ENCODE measurements at places on chromosomes 4 and X.

DNA sequence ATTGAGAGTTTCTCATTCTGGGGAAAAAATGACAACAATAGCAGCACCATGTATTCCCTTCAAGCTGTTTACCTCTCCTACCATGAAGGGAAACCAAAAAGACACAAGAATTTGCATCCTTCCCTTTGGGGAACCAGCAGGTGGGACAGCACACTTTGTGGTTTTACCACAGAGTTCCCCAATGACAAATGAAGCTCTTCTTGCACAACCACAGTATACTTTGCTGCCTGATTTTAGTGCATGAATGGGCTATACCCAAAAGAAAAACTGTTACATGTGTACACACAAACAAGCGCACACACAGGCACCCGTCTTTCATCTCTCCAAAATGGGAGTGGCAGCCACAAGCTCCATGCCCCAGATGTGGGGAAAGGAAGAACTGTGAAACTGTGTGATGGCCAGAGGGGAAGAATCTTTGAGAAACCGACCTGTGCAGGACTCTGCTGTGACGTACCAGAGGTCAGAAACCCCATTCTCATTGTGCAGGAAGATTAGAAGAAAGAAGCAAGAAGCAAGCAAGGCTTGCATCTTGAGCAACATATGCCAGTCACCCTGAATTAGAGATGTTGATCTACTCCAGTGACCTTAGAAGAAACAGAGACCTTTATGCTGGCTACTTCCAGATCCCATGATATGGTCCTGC is 2.7 kb upstream of the MAML3 start:
- DNase-seq, result no peak

GRCh38 chr4:113684534-113685091 is 76.9 kb downstream of the CAMK2D start:
- DNase-seq, result no peak

- no peak for DNase-seq
These were observed 309.3 kb upstream of the FGF13 start for GRCh38 chrX:139020801-139021200.

DNA sequence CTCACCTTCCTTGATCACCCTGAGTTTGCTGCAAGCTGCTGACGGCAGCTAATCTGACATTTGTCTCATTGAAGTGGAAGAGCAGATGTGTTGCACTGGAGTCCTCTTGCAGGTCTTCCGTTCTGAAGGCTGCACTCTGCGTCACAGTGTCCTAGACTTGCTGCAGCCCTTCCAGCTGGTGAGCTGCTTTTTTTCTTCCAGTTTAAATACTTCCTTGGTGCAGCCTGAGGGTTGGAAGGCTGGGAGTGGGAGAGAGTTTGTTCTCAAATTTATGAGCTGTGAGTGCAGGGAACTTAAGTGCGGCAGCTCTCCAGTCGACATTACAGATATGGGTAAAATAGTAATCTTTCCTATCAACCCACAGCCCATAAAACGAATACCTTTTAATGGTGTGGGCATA is 303.6 kb upstream of the FAT1 start:
- DNase-seq, result no peak

- DNase-seq, result no peak
These were observed 75.3 kb downstream of the METTL14 start for GRCh38 chr4:118760493-118760892.

- DNase-seq, result no peak
These were observed 167.2 kb upstream of the ANK2 start for GRCh38 chr4:112882286-112882685.

DNA sequence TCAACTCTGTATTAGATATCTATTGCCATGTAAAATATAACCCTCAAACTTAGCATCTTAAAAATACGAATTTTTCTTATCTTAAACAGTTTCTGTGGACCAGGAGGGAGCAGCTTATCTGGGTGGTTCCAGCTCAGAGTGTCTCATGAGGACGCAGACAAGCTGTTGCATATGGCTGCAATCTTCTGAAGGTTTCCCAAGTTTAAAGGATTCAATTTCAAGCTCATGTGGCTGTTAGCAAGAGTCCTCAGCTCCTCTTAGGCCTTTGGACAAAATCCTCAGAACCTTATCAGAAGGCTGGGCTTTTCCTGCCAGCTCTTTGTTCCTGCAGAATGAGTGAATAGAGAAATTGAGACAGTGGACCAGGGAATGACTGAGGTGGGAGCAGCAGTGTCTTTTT is 2.8 kb upstream of the CTSO start:
- DNase-seq, result no peak

GRCh38 chr4:86641516-86642090 is 47.5 kb downstream of the PTPN13 start:
- no peak for DNase-seq

DNA sequence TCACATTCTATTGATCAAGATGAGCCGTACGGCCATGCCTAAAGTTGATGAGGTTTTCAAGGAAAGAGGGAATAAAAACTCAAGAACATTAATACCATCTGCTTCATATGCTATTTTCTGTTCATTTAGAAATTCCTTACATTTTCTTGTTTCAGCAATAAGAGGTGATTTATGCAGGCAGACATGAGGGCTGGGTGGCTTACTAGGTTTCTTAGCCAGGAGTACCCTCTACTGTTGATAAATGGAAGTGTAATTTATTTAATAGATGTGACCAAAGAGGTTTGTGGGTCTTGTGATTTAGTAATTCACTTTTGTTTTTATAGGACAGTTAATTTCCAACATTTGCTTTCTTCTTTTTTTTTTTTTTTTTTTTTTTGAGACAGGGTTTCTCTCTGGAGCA is 6.4 kb upstream of the SMIM9 start:
- DNase-seq, result no peak

GRCh38 chr4:184441461-184442313 is 32.7 kb downstream of the IRF2 start:
- DNase-seq, result no peak

DNA sequence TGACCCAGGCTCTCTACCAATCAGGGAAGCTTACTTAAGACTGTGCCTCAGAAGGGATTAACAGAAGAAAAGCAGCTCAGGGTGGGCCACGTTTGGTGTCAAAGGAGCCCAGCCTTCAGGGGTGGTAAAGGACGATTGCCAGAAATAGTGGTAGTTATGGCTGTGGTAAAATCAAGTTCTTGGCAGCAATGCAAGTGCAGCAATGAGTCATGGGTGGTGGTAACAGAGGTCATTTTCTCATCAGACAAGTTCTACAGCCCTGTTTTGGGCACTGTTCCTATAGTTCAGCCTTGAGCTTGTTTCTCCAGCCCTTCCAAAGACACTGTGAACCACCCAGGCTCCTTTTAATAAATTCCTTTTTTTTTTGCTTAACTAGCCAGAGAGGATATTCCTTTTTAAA is 120.3 kb downstream of the EFHC2 start:
- DNase-seq, result no peak

DNA sequence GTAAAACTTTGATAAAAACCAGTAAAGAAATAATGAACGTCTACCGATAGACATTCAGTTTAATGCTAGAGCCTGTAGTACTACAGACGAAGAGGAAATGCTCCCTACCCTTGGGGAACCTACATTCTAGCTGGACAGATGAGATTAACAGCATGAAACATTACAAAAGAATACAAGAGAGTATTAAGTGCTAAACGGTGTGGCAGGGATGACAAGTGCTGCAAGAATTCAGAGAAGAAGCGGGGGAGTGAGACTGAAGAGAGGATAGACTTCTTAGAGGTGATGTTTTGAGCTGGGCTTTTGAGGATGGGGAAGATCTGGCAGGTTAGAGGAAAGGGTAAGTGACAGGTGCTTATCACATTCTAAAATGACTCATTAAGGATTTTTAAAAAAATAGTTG is 52.6 kb upstream of the ESX1 start:
- DNase-seq, result no peak

DNA sequence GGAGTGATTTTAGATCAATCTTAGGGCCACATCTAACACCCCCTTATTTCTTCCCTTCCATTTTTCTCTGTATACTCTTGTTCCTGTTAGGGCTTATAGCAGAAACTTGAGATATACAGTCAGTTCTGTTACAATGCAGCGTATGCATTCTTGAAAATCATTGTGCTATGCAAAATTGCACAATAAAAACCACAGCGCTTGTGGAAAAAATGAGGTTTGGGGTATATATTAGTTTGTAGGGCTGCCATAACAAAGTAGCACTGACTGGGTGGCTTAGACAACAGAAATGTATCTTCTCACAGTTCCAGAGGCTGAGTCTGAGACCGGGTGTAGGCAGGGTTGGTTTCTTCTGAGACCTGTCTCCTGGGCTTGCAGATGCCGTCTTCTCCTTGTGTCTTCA is 59.0 kb downstream of the WWC2 start:
- no peak for DNase-seq

DNA sequence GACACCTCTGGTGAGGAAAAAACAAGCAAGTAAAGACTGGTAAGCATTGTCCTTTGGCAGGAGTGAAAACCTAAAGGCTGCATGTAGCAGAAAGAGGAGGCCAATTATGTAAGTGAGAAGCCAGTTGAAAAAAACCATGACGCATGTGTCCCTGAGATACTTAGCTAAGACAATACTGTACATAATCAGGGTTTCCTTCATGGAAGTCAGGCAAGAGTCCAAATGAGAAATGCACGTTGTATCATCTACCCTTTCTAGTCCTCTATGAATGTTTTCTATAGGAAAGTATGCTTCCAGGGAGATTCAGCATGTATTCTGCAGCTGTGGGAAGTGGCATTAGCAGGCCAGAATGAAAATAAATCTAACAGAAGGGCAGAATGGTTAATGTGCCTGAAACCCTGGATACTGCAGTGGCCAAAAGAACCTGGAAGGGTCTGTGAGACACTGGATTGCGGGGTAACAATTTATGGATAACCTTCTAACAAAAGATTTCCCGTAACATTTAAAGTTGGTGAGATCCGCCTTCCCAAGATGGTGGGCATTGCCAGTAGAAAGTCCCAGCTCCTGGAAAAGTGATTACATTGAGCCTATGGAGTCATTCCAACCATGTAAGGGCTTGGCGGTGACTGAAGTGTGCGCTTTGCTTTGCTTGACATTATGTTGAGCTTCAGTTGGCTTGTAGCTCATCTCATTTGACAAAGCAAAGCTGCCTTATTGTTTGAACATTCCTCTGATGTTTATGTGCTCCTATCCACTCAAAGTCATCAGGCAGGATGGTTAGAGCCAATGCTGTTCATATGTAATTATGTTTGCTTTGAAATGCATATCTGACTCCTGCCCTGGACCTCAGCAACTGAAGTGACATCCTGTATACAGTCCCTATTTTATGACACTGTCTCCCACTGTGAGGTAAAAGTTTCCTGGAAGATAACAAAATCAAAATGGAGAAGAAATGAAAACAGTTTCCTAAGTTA is 200.4 kb downstream of the ARHGAP24 start:
- no peak for DNase-seq

DNA sequence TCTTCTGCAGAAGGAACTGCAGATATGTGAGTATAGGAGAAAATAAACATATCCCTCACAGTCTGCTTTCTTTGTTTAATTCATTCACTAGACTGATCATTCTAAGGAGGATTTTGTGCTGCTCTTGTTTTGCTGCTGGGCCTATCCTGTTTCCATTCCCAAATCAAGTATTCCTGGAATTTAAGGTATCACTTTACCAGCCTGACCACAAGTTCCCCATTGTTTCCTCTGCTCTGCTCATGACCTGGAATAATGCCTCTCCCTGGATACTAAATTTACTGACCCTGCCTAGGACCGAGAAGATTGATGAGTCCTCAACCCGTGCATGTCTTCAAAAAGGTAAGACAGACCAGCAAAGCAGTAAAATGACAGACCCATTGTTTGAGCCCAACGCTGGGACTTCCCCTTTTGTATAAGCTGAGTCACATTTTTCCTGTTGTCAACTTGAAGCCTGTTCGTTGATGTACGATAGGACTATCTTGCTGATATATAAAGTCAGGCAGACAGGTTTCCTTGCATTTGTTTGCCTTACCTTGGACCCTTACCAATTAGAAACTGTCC is 85.5 kb upstream of the TET2 start:
- peak; percentile 53 for DNase-seq

DNA sequence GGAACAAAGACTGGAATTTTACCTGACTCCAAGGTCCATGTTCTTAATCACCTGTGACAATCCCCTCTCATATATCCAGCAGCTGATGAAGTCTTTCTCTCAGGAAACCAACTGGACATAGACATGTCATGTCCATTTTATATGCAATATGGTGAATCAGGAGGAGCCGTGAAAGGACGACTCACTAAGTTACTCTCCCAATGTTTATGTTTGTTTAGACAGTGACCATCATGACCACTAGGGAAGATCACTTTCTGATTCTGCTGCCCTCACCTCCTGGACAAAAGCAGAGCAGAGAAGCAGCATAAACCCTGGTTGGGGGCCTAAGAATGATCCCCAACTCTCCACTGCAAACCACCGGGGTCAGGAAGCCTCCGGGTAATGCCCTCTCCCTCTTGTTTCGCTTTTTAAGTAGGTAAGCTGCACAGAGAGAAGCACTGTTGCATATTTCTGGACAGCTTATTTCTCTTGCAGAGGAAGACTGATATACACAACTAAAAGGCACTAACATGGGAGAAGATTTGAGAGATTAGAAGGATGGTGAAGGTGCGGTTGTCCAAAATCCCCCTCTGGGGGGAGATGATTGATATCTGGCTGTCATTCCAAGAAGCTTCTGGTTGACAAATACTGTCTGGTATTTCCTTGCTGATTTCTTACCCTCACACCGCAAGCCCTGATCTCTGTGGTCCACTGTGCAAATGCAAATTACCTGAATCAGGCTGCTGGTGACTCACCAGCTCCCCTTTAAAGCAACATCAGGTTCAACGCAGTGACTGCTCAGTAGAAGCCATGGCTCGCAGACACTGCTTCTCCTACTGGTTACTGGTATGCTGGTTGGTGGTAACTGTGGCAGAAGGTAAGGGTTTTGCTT is at the start of gene ODAPH:
Gene ODAPH (plus strand): TSS at position 773 of the 871 bp plus-strand sequence. CDS start 17 bp downstream, at position 790.
- no peak for DNase-seq

- DNase-seq, result peak; percentile 88
These were observed 155.7 kb downstream of the SNCA start for GRCh38 chr4:89681219-89681618.

DNA sequence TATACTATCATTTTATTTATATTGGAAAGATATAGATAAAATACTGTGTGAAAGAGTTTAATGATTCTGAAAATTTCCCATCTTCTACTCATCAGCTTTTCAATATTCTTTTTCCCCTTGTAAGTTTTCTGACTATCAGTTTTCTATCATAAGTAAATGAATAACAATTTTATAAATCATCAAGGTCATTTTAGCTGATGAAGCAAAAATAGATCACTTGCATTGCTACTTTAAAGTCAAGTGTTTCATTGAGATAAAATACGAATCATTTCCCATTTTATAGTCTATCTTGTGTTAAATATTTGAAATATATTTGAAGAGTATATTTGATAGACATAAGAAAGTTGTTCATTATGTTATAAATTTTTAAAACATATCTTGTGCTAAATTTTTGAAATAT is 811.0 kb upstream of the GALNTL6 start:
- DNase-seq, result no peak

GRCh38 chr4:189385579-189385978 is 555.1 kb upstream of the FRG1 start:
- no peak for DNase-seq

GRCh38 chrX:3549411-3549911 is 164.0 kb downstream of the PRKX start:
- no peak for DNase-seq

- DNase-seq, result no peak
These were observed 110.4 kb downstream of the LRBA start for GRCh38 chr4:150904671-150905070.
